ENCODE measurements at places on chromosomes 5 and 9.

- no peak for DNase-seq
These were observed 13.7 kb downstream of the OR1J1 start for GRCh38 chr9:122463828-122464632.

GRCh38 chr5:60842871-60843385 is 1.1 kb downstream of the ELOVL7 start:
- no peak for DNase-seq

DNA sequence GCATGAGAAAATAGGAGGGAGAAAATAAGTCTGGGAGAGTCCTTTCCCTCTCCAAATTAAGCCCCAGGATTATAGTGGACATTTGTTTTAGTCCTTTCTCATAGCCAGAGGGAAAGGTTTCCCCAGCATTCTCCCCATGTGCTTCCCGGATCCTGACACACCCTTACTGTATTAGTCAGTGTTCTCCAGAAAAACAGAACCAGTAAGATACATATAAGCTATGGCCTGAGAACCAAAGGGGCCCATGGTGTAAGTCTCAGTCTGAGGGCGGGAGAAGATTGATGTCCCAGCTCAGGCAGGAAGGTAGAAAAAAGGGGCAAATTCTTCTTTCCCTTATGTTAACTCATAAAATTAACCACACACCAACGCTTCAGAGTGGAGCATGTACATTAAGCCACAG is 25.6 kb upstream of the SPATA31D4 start:
- DNase-seq = no peak

GRCh38 chr9:137499858-137500661 is 40.9 kb upstream of the NSMF start:
- no peak for DNase-seq

DNA sequence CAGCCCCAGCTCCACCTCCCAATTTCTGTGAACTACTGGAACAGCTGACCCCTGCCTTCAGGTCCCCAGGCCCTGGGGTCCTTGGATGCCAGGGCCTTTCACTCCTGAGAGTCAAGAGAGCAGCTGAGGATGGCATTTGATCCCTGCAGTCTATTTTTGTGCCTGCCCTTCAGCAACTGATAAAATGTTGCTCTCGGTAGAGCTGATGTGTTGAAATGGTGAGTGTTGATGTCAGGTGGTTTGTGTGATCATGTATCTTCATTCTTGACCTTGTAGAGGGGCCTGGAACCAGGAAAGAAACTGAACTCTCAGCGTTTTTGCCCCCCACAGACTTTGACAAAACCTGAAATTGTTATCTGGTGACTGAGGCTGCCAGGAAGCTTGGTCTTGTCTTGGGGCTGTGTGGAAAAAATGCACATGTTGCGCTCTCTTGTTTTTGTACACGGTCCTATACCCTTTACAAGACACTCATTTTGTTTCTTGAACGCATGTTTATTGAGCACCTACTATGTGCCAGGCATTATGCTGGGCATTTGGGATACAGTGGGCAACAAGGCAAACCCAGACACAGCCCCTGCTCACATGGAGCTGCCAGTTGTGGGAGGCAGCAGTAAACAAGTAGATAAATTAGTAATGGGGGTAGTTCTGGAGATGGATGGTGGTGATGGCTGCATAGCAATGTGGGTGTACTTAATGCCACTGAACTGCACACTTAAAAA is 78.3 kb downstream of the PPARGC1B start:
- no peak for DNase-seq

DNA sequence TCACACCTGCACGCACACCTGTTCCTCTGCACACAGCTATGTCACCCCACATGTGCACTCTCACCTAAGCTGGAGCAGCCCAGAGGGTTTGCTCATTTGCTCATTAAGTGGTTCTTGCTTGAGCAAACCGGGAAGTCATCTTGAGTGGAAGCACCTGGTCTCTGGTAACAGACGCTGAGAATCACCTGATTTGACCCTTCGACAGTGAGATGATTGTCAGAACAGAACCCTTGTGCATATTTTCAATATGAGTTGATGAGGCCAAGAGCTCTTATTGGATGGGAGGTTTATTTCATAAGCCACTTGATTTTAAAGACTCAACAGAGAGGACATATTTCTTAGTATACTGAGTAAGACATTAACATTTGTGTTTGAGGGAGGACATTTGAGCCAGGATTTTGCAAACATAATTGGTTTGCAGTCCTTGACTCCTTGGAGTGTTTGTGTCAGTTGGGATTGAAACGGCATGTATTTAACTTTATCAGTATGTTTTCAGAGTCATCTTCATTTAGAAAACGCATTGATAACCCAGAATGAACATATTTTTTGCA is 22.1 kb upstream of the LPCAT1 start:
- no peak for DNase-seq

GRCh38 chr5:36060420-36060887 is 6.2 kb downstream of the UGT3A2 start:
- no peak for DNase-seq

- DNase-seq = no peak
These were observed 323.4 kb downstream of the PIK3R1 start for GRCh38 chr5:68538814-68539420.

DNA sequence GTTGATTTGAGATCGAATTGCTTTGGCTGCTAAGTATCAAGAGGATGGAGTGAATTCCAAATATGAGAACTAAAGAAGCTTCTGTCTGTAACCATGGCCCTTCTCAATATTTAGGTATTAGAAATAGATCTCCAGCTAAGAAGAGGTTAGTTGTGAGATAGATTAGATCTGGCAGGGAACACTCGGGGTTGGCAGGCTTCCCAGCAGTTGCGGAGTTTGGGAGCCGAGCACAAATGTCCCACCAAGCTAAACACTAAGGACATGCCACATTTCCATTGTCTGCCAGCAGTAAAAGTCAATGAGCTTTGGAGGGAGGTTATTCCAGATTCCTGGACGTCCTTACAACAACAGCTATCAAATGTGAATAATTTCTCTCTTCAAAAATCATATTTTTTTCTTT is 85.8 kb downstream of the TAF11L14 start:
- no peak for DNase-seq

GRCh38 chr5:80239680-80240367 is 16.0 kb downstream of the SERINC5 start:
- DNase-seq = no peak

- DNase-seq = no peak
These were observed 132.8 kb downstream of the MUSK start for GRCh38 chr9:110801426-110801825.

GRCh38 chr5:154587123-154588026 is 109.3 kb upstream of the HAND1 start:
- no peak for DNase-seq

DNA sequence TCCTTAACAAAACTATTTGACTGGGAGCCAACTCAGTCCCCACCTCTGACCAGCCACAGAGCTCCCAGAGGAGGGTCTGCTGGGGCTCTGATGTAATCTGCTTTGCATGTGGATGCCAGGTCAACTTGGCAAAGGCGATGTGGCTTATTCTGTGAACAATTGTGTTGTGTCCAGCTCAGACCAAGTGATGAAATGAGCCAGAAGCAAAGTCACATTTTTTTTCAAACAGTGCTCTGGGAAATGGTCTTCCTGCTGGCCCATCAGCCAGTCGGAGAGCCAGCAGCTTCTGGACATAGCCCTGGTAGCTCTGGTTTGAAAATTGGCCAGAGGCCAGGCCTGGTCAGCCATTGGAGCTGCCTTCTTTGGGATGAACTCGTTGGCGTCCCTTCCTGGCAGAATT is 86.5 kb downstream of the ANGPTL2 start:
- no peak for DNase-seq

DNA sequence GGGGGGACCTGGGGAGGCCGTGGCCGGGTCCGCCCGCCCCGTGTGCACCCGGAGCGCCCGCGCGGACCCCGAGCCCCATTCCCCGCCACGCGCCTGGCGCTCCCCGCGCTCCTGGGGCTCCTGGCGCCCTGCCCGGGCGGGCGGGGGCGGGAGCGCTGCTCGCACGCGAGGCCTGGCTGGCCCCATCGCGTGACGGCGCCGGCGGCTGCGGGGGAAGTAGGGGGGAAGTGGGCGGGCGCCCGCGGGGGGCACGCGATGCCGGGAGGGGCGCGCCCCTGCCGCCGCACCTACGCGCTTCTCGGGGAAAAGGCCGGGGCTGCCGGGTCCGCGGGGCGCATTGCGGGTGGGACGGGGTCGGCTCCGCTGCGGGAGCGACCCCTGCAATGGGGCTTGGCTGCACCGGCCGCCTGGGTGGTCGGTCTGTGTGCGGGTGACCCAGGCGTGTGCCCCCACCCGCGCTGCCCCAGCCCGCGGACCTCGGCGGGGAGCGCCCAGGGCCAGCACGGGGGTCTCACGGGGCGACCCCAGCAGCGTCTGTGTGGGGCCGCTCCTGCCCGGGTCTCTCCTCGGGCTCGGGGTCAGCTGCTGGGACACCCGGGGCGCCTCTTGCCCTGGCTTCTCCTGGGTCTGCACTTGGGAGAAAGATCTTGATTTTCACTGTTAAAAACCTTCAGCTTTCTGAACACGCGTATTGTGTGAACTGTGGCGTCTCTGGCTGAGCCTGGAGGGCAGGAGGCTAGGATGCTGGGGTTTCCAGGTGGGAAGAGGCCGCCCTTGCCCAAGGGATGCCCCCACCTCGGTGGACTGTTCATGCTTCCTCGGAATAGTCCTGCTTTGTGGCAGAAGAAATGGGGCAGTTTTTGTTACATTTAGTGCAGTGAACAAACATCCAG is 52.4 kb downstream of the AHRR start:
- DNase-seq = no peak

GRCh38 chr5:135891268-135891667 is 4.4 kb downstream of the IL9 start:
- DNase-seq = no peak

DNA sequence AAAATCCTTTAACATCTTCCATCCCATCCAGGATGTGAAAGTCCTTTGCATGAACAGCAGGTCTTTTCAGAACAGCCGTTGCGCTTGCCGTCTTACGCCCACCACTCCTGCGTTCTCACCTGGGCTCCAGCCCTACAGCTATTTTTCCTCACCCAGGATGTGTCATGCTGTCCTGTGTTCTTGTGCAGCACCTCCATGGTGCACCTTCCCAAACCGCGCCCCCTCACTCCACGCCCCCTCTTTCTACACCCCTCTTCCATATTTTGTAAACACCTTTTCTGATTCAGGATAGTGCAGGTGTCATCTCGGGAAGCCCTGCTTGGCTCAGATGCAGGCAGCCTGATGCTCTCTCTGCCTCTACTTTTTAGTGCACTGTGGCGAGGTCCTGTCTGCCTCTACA is 18.4 kb downstream of the CAMK4 start:
- no peak for DNase-seq

DNA sequence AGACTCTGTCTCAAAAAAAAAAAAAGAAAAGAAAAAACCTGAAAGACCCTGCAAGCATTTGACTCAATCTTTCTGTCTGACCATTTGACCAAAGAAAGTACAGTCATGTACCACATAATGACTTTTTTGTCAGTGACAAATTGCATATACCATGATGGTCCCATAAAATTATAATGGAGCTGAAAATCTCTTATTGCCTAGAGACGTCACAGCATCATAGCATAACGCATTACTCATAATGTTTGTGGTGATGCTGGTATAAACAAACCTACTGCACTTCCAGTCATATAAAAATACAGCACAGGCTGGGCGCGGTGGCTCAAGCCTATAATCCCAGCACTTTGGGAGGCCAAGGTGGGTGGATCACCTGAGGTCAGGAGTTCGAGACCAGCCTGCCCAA is 10.5 kb downstream of the ECM2 start:
- no peak for DNase-seq

DNA sequence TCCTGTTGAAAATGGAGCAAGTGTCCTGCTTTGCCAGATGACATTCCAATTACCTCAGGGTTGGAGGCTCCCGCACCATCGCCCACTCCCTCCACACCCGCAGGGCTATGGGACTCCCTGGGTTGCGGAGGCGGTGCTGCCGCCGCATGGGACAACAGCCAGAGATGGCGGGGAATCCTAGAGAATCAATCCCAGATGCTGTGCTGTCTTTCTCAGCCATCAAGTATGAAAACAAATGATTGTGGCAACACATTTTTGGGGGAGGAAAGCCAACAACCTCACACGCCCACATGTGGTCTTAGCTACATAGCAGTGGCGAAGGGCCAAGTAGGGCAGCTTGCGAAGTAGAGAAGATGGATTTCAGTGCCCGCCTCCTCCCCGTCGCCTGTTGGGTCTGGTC is 46.7 kb downstream of the IL31RA start:
- peak; percentile 4 for DNase-seq

DNA sequence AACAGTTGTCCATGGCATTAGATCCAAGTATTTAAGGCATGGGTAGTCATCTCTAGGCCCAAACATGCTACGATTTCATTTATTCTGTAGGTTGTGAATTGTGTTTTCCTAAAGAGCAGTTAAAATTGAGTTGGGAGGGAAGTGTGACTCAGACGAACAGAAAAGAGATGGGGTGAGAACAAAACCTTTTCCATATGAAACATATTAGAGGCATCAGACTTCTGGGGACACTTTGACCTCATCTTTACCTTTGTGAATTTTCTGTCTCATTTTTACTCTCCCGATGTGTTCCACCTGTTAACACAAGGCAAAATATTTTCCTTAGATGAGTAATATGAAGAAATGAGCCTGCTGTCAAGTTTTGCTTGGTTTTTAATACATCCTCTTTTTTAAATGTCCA is 181.3 kb downstream of the ESM1 start:
- DNase-seq = no peak

GRCh38 chr5:180142021-180142765 is 66.8 kb downstream of the RASGEF1C start:
- DNase-seq = no peak

GRCh38 chr9:70073193-70073592 is 29.5 kb downstream of the MAMDC2 start:
- DNase-seq = no peak

GRCh38 chr9:38423973-38424843 is at the start of gene IGFBPL1:
Gene IGFBPL1, minus strand, starts transcription at chr9:38424454. Its CDS starts 30 bp downstream, at chr9:38424424.
- no peak for DNase-seq

DNA sequence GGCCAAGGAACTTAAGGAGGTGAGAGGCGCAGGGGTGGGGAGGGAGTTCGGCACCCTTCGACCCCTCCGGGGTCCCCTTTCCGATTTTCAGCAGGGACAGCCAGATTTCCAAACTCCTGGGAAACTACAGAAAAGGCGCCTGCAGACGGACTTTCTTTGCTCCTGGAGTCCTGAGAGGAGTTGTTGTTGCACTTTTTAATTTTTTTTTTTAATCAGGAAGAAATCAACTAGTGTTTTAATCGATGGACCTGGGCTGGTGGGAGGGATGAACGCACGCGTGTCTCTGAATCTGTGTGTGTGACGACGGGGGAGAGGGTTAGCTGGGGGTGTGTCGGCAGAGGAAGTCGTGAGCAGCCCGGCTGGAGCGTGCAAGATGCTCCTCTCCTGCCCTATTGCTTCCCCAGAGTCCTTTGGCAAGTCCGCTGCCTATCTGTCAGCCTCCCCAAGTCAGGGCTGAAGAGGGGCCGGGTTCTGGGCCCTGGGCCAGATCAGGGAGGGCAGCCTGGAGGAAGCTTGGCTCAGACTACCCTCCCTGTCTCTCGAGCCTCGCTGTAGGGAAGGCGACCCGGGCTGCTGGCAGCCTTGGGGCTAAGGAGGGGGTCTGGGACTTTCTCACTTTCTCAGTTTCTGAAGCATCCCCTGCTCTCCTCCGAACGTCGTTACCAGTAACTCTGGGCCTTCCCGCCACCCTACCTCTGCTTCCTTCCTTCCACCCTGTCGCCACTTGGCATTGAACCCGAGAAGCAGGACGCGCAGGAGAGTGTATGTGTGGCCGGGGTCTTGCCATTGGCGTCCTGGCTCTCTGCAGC is 731 bp downstream of the PRR16 start:
- DNase-seq = peak; percentile 7

Measured in T1000 (cell line).